Muscle of leg (tissue), 16 donors: ENCODE measurements at places on chromosomes 6 and 20.
A peak's percentile ranks its signal among the peaks of the same experiment; 100 is the strongest.

DNA sequence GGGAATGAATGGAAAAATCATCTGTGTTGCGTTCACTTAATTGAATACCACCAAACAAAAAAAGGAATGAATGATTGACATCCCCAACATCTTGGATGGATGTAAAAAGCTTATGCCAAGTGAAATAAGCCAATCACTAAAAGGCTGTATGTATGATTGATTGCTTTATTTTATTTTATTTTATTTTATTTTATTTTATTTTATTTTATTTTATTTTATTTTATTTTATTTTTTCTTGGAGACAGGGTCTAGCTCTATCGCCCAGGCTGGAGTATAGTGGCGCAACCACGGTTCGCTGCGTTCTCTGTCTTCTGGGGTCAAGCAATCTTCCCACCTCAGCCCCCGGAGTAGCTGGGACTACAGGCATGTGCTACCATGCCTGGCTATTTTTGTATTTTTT is 263.3 kb downstream of the CDKAL1 start:
- DNase-seq, result no peak

DNA sequence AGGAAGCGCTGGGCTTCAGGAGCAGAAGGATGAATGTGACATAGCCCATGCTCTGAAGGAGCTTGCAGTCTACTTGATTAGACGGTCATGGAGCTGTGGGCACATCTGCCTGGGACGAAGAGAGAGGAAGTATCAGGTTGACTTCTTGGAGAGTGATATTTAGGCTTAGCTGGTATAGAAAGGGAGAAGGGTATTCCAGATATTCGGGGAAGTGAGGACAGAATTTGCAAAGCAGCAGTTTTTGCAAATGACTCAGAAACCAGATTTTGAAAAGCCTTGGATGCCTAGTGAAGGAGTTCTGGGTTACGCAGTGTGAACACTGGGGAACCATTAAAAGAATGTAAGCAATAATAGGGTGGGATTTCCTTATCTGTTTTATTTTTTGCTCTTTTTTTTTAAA is 60.7 kb downstream of the EYA4 start:
- DNase-seq, result peak; percentile 9

GRCh38 chr20:2508631-2509467 is at the start of gene ZNF343:
Gene ZNF343 (minus strand): TSS chr20:2508915. CDS start chr20:2493895, 15,020 bp downstream.
- DNase-seq, result peak; percentile 95

DNA sequence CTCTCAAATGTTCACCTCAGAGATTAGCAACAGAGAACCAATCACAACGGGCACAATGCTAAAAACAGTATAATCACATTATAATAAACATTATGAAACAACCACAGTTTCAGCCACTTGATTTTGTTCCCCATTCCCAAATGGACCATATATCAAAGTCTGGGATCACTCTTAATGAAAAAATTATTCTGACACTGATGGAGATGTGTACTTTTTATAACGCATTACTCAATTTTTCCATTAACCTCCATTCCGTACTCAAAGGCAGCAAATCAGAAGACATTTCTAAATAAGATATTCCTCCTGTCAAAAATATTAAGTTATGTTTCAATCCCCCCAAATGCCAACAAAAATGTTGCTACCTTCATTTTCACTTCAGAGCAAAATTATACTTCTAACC is 2.8 kb downstream of the CPNE1 start:
- no peak for DNase-seq

GRCh38 chr6:125444006-125444923 is 142.5 kb upstream of the HDDC2 start:
- peak; percentile 73 for DNase-seq

DNA sequence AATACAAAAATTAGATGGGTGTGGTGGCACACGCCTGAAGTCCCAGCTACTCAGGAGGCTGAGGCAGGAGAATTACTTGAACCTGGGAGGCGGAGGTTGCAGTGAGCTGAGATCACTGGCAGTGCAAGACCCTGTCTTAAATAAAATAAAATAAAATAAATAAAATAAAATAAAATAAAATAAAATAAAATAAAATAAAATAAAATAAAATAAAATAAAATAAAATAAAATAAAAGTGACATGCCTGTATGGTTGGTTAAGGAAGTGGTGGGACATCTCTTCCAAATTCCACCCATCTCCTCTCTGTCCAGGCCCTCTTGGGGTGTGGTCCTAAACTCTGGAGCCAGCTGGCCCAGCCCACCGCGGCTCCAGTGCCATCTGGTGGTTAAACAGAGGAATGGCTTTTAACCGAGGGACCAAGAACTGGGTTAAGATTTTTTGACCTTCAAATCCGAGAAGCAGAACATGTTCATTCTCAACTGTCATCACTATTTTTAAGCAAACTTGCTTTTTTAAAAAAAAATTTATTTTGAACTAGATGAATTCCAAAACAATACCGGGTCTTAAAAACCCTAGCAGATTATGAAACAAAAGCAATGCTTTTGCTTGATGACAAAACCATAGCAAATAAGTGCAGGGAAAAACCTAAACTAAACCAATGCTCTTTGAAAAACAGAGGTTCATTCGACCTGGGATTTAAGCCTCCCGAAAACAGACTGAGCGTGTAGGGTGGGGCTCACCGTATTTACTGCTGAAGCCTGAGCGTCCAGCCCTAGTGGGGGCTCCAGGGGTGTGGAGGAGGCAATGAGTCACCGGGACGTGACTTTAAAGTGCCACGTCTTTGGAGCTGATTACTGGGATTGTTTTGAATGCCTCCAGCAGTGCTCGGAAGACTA is 68.8 kb downstream of the CDC5L start:
- DNase-seq, result peak; percentile 33
